MG63 (cell line): ENCODE measurements at places on chromosomes 12 and 14. TPM values are rescaled to one million over a fixed set of nuclear protein-coding genes. Genes with fewer than 3 reads are reported as not detected.

Gene RNASE7
- total RNA-seq = not detected in 2 replicates

Gene MIPOL1
- total RNA-seq = 6.0 and 9.2 TPM in 2 replicates

Gene MYF6
- total RNA-seq = 0.07 TPM in 1 of 2 replicates, not detected in the other

Gene KRT5
- total RNA-seq = 0.23 TPM in 1 of 2 replicates, not detected in the other

Gene SERPINA5
- not detected in 2 replicates for total RNA-seq

Gene NFATC4
- total RNA-seq = 4.9 and 14.5 TPM in 2 replicates

Gene BDKRB1
- 30.5 and 40.5 TPM in 2 replicates for total RNA-seq

Gene CLEC7A
- total RNA-seq = not detected in 2 replicates

- DNase-seq = peak; percentile 58
Observed at GRCh38 chr14:71855399-71856036, 76.7 kb upstream of the RGS6 start.

- DNase-seq = no peak
Observed at GRCh38 chr14:90517076-90517841, 120.4 kb downstream of the CALM1 start.

DNA sequence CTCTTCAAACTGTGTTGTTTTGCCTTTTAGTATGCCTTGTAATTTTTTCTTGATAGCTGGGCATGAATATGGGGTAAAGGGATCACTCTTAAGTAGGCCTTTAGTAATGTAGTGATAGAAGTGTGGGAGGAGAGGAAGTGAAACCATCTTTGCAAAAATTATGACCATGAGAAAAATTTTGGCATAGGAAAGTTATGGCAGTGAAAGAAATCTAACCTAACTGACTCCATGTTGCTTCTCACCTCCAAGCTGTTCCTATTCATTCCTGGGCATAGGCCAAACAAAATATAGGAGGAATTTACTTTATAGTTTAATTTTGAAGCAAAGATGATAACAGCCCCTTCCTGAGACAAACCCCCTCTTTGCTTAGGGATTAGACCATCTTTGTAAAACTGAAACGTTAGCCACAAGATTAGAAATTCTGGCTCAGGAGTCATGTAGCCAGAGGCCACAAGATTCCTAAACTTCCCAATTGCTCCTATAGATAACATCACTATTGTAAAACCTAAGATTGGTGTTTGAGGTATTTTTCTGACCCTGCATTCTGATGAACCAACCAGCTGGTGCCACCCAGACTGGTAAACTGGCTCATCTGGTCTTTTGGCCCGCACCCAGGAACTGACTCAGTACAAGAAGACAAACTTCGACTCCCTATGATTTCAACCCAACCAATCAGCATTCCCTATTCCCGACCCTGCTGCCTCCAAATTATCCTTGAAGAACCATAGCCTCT lies 45.8 kb downstream of the CRADD start:
- DNase-seq = peak; percentile 65

DNA sequence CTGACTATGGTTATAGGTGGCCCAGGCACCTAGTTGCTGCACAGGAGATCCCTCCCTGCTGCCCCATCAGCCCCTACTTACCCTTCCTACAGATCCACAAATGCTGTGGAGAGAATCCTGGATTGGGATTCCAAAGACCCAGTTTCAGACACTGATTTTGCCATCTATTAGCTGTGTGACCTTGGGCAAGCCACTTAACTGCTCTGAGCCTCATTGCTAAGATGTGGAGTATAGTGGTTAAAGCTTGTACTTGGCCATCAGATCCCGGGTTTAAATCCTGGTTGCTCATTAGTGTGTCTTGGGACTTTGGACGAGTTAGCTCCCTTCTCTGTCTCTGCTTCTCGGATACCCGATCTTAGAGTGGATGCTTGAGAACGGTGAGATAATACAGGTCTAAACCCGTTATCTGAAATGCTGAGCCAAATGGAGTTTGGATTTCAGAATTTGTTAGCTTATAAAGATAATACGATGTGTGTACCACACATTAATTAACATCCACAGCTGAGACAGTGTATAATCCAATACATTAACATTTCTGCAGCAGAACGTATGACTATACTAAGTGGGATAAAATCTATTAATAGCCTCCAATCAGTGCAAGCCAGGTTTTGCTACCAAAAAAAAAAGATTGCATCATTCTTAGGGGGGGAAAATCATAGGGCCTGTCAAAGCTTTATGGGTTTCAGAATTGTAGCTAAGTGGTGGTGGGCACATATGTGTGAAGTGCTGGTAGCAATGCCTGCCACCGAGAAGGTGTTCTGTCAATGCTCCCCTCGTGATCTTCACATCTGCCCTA lies 16.0 kb downstream of the PROX2 start:
- DNase-seq = no peak

GRCh38 chr14:49955024-49955423 lies 62.1 kb downstream of the ARF6 start:
- no peak for DNase-seq
